Body of pancreas (tissue), 4 donors: ENCODE measurements at places on chromosomes 3 and 15. TPM values are rescaled to one million over a fixed set of nuclear protein-coding genes. Genes with fewer than 3 reads are reported as not detected.
A peak's percentile ranks its signal among the peaks of the same experiment; 100 is the strongest.

The CCRL2 gene
- total RNA-seq = 1.3 TPM

The ERC2 gene
- total RNA-seq = 4.0 TPM

GRCh38 chr3:125585595-125586223 is 9.6 kb downstream of the OSBPL11 start:
- peak; percentile 67 for DNase-seq

DNA sequence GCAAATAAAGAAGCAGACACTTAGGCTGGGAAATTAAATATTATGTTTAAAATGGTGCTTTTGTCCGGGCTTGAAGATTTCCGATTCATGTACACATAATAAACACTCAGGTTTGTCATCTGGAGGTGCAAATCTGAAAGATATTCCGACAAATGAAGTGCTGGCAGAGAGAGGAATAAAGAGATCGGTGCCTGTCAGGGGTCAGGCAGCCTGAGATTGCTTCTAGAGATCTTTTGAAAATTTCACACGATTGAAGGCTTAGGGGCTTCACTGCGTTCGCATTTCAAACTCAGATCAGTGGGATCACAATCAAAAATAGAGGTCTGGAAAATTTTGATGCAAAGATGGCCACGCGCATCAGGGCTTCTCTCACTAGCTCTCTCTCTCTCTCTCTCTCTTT is 33.2 kb downstream of the NR2F2 start:
- DNase-seq = no peak
